ENCODE measurements at places on chromosomes 12 and 14. TPM values are rescaled to one million over a fixed set of nuclear protein-coding genes. Genes with fewer than 3 reads are reported as not detected.

DNA sequence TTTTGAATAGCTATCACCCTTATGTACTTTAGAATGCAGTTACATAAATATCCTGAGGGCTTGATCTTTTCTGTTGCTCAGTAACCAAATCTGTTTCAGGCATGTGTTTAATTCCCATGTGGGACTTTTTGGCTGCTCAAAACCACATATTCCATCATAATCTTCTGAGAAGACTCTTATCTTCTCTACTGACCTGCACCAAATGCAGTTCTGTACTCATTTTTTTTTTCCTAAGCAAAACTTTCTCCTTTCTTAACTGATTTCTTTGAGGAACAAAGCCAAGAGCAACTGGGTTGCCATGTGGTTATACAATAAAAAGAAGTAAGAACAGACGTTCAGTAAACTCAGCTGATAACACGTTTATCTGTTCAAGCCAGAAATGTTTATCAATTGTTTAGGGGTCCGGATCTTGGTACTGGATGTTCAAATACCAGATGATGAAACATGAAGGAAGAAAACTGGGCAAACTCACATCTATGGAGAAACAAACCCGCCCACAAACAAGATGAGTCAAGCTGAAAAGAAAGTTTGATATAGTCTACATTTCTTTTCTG, 50.1 kb downstream of the TMEM132C start:
- no peak for DNase-seq

DNA sequence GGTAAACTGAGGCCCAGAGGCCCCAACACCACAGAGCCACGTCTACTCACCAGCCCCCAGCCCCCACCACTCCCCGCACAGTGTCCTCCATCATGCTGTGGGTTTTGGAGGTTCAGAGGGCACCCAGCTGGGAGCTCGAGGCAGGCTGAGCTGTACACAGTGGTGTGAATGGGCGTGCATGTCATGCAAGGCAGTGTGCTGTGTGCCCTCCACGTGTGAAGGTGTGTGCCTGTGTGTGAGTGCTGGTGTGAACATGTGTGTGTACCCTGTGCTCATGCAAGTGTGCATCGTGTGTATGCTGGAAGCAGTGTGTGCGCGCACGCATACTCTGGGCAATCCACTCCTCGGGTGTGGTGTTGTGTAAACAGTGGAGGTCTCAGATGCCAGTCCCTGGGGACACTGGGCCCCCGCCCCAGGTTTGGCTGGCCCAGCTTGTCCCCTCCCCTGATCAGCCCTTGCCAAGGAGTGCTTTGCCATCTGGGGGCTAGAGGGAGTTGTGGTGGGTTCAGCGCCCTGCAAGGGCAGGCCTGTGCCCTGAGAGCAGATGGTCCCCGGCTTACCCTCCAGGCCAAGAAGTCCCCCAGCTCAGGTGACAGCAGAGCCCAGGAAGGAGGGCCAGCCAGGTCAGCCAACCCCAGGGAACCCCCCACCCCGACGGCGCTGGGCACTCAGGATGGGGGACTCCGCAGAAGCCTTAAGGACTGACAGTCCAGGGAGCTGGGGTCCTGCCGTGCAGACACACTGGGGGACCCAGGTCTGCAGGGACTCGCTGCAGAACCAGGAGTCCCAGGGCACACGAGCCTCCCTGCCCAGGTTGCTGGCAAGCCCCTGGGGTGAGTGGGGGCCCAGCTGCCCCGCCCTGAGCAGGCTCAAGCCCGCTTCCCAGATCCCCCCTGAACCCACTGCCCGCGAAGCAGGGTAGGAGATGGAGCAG, 23.8 kb upstream of the GPR132 start:
- DNase-seq = peak; percentile 63

DNA sequence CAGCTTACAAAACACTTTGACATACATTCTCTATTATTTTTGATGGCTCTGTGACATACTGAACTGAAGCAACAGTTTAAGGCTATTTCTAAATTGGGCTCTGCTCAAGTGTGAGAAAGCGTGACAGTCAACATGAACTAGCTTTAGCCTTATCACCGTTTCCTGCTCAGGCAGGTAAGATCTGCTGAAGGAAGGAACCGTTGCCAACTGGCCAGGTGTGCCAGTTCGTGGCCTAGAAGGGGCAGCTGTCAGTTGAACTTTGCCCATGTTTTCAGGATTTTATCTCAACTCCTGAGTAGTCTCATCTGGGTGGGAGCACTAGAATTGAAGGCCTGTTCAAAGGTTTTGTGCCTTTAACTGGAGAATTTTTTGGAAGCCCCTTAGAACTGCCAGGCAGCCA, 79.5 kb downstream of the ETV6 start:
- DNase-seq = no peak

DNA sequence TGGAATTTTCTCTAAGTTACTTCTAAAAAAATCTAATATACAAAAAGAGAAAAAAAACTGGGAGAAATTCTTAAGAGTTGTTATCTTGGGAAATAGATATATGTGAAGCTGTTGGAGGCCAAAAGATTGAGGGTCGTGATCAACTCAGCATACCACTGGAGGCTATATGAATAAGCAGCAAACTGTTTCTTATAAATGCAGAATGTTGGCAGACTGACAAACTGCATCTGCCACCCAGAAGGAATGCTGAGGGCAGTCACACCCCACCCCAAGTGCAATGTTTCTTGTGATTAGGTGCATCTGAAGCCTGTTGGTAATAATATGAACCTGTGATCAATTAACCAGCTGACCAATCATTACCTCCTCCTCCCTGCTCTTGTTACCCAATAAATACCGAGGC, 818.6 kb upstream of the MGAT4C start:
- no peak for DNase-seq

- DNase-seq = no peak
These were observed 87.5 kb downstream of the SPTB start for GRCh38 chr14:64792231-64792630.

DNA sequence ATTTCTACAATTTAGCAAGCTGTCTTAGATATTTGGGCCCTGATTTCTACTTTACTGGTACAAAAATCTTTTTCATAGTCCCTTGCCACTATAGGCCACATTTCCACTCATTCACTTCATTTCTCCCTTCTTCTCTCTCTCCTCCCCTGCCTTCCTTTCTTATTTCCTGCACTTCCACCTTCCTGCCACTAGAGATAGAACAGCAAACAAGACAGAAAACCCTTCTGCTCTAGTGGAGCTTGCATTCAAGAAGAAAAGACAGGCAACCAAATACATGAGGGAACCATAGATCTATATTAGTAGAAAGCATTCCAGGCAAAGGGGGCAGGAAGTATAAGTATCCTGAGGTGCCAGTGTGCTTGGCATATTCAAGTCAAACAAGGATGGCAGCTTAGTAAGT, 623.5 kb downstream of the FLRT2 start:
- DNase-seq = no peak

DNA sequence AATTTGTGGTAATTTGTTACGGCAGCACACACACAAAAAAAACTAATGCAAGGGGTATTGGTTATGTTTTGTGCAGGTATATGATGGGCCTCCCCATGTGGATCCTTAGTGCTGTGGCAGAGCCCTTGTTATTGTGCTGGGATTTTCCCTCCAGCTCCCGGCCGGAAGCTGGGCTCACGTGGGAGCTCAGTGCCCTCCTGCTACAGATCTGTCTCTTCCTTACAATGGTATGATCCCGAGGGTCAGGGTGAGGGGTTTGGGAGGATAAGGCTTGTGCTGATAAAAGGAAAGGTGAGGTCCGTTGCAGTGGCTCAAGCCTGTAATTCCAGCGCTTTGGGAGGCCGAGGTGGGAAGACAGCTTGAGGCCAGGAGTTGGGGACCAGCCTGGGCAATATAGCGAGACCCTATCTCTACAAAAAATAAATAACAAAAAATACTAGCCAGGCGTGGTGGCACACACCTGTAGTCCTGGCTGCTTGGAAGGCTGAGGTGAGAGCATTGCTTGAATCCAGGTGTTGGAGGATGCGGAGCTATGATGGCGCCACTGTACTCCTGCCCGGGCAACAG, 861 bp upstream of the SLC48A1 start:
- no peak for DNase-seq

DNA sequence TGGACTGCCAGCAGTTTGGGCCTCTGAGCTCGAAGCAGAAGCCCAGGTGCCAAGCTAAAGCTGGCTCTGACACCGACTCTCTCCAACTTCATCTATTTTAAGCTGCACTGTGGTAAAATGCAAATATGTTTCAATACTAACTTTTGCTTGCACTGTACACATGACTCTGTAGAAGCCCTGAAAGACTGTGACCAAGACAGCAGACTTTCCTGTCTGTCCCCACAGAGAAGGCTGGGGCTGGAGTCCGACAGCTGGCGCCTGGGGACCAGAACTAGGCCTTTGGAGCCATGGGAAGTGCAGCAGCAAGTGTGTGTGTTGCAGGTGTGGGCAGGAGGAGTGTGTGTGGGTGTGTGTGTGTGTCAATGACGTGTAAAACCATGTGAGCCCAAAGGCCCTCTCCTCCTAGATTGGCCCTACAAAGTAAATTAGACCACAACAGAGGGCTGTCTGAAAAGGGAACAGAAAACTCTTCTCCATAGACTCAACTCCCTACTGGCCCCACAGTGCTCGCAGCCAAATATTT, 16.4 kb upstream of the RAB35 start:
- DNase-seq = no peak

DNA sequence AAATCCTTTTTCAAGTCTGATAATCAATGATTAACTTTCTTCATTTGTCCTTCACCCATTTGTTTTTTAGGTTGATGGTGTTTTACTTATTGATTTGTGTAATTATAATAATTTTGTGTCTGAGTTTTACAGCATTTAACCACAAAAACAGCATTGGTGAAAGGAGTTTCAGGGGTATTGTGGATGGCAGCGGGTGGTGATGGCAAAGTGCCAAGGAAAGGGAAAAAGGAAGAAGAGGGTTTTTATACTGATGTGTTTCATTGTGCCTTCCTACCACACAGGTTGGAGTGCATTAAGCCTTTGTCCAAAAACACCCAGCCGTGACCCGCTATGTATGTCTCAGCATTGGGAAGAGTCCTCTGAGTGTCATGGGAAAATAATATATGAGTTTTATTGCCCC, 150.3 kb downstream of the DAD1 start:
- DNase-seq = no peak

- no peak for DNase-seq
These were observed 1.9 kb downstream of the SYT1 start for GRCh38 chr12:78866518-78866917.

DNA sequence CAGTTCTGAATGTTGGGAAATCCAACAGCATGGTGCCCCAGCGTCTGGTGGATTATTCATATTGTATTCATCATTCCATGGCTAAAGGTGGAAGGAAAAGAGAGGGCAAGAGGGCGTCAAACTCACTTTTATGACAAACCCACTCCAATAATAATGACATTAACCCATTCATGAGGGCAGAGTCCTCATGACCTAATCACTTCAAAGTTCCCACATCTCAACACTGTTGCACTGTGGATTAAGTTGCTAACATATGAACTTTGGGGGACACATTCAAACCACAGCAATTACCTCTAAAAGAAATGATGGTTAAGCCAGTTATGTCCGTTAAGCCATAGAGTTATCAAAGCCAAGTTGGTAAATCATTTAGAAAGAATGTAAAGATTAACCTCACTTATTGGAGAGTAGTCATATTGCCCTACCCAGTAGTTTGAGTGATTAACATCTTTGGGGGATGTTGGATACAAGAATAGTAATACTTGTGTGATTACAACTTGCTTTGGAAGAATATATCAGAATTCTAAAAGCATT, 212.4 kb upstream of the FLRT2 start:
- DNase-seq = no peak

- no peak for DNase-seq
These were observed 93.1 kb upstream of the ZDHHC17 start for GRCh38 chr12:76670776-76671175.

- no peak for DNase-seq
These were observed 3.2 kb upstream of the MEG3 start for GRCh38 chr14:100822532-100823296.

- DNase-seq = no peak
These were observed 250.8 kb downstream of the SLC6A15 start for GRCh38 chr12:84661786-84662185.

- DNase-seq = no peak
These were observed 43.3 kb downstream of the AEBP2 start for GRCh38 chr12:19482551-19483109.

GRCh38 chr14:35284506-35284905, 7.7 kb upstream of the PSMA6 start:
- DNase-seq = no peak

DNA sequence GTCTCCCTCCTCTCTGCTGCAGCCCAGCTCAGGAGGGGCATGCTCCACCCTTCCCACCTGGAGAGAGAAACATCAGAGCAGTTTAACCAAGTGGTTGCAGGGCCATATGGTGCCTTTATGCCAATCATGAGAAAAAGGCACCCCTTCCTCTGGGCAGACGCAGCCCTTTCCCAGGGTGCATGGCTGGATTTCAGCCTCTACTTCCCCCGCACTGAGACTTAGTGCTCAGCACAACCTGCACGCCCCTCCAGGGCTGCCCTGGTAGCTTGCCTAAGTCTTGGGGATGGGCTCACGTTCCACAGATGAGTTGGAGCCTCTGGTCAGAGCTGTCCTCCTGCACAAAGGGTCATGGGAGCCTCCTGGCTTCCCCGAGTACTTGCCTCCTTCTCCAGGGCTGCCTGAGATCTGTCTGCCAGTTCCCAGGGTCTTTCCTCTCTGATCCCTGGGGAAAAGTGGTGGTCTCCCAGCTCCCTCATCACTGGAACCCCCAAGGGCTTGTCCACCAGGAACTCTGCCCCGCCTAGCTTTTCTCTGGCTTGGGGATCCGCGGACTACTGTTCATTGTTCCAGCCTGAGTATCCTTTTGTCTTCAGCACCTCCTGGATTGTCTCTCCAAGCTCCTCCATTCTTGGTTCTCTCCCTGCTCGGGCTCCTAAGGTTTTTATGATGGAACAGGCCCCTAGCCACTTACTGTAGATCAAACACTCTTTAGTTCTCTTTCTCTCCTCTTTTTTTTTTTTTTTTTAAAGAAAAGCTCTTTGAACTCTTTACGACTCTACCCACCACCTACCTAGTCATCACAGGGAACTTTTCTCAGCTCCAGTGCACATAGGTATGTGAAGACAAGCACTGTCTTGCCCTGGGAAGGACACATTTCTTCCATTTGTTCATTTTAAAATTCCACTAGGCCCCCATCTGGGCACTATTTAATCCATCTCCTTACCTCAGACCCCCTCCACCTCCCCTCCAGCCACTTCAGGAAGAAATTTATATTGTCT, 6.1 kb upstream of the KRT74 start:
- DNase-seq = no peak

DNA sequence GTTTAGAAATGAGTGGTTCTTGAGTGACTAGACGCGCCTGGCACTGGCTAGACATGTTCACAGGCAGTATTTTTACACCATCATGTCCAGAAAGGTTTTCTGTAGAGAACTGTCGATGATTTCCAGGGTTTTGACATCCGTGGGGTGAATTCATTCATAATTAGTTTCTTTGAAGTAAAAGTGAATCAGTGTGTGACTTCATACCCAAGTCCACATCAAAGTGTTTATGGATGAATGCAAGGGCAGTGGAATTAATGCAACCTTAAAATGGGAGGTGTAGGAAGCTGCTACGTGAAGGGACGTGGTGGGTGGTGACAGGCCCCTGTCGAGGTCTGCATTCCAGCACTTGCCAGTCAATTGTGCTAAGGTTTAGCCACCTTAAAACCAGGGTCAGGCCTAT, 38.4 kb upstream of the ELK3 start:
- no peak for DNase-seq

Gene DIO3
- total RNA-seq = 0.12 TPM

Gene ETFBKMT
- total RNA-seq = 6.5 TPM

Gene RIPK3
- total RNA-seq = 3.0 TPM

Gene NEUROD4
- total RNA-seq = not detected

Gene ADCK1
- total RNA-seq = 5.9 TPM

Gene NGB
- not detected for total RNA-seq

Measured in heart left ventricle (tissue), 16 donors.